ENCODE measurements at places on chromosomes 5 and 9. TPM values are rescaled to one million over a fixed set of nuclear protein-coding genes. Genes with fewer than 3 reads are reported as not detected.
A peak's percentile ranks its signal among the peaks of the same experiment; 100 is the strongest.

Gene NTNG2
- 5.1 TPM for total RNA-seq

Gene CDK7
- 44.4 TPM for total RNA-seq

Gene ROPN1L
- 3.0 TPM for total RNA-seq

Gene IRX4
- 0.18 TPM for total RNA-seq

Gene SMU1
- 30.3 TPM for total RNA-seq

Gene ZFP2
- 1.2 TPM for total RNA-seq

GRCh38 chr9:88890546-88890945 lies 100.7 kb upstream of the S1PR3 start:
- no peaks in the 10 kb centered on the region for H3K36me3 ChIP-seq
- H3K27me3 ChIP-seq: no peaks in the 10 kb centered on the region
- H3K4me1 ChIP-seq: no peaks in the 10 kb centered on the region
- DNase-seq: no peak

GRCh38 chr5:141850786-141851185 lies 27.4 kb downstream of the PCDH1 start:
- 0 out of 2 replicates have a peak overlapping the region, but pooled peaks have one; percentile 5 for H3K4me3 ChIP-seq
- no peaks in the 10 kb centered on the region for H3K36me3 ChIP-seq
- DNase-seq: no peak
- H3K27me3 ChIP-seq: no peaks in the 10 kb centered on the region

DNA sequence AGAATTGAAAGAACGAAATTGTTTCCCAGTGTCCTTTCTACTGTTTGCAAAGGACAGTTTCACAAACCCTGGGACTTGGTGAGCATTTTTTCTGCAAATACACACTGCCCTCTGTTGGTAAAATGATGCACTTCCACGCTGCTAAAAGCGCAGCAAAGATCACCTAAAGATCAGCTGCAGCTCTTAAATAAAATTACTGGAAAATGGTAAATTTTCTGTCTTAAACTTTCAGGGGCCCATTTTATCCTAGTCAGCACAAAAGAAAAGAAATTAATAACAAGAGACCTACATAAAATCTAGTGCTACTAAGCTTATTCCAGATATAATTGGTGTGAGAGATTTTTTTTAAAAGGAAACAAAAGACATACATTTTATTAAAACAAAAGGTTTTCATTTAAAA lies 566.0 kb downstream of the CAAP1 start:
- DNase-seq: peak; percentile 28
- no peaks in the 10 kb centered on the region for H3K27me3 ChIP-seq
- H3K27ac ChIP-seq: no peak overlapping the region

DNA sequence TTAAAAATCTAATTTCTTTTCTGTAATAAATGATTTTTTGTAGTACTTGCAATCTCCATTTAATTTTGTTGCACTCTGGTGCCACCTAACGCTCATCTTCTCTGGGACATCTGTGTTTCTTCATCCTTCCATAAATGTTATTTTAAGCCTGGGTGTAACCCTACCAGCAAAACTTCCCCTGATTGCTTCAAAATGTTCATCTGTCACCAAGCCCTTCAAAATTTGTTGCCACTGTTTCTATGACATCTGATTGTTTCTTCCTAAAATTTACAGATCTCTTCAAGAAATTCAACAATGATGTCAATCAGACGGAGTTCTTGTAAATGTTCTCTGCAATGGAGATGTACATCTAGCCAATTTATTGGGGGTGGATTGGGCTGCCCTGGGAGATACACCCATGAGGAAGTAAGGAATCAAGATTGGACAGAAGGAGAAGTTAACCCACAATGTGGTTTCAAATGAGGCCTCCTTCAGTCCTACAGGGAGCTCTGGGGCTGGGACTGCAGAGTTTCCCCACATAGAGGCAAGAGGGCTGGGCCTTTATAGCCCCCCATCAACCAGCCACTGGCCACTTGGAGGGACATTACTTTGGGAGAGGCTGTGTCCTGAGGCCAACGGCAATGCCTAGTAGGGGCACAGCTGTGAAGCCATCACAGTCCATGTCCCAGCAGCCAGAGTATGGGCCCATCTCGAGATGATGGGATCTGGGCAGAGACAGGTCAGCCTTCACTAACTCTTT lies 23.3 kb downstream of the MCTP1 start:
- no peak overlapping the region for H3K4me3 ChIP-seq
- no peaks in the 10 kb centered on the region for H3K4me1 ChIP-seq
- H3K36me3 ChIP-seq: no peaks in the 10 kb centered on the region
- H3K27ac ChIP-seq: no peak overlapping the region

GRCh38 chr5:147510885-147511284 lies 1.0 kb upstream of the DPYSL3 start:
- no peak for DNase-seq
- peaks cover 16% of the 10 kb centered on the region for H3K27me3 ChIP-seq
- H3K4me1 ChIP-seq: no peaks in the 10 kb centered on the region
- H3K4me3 ChIP-seq: no peak overlapping the region

DNA sequence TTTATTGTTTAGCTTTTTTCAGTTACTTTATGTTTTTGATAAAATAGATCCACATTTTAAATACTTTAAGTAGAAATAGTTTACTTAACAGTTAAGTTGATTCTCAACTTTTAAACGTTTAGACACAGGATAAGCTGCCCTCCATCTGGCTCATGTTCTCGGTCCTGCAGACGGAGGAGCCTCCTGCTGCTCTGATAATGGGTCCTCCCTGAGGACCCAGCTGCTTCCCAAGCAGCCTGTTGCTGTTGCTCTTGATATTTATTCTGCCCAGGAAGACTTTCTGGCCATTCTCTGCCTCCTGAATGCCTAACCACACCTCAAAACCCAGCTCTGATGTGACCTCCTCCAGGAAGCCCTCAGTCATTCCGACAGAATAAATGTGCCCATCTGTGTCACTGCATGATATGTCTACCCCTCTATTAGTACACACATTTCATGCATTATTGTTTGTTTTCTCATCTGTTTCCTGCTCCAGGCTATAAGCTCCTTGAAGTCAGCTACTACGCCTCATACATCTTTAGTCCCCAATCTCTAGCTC lies 267.2 kb upstream of the MSX2 start:
- H3K27ac ChIP-seq: no peak overlapping the region
- no peak for DNase-seq
- no peaks in the 10 kb centered on the region for H3K4me1 ChIP-seq

DNA sequence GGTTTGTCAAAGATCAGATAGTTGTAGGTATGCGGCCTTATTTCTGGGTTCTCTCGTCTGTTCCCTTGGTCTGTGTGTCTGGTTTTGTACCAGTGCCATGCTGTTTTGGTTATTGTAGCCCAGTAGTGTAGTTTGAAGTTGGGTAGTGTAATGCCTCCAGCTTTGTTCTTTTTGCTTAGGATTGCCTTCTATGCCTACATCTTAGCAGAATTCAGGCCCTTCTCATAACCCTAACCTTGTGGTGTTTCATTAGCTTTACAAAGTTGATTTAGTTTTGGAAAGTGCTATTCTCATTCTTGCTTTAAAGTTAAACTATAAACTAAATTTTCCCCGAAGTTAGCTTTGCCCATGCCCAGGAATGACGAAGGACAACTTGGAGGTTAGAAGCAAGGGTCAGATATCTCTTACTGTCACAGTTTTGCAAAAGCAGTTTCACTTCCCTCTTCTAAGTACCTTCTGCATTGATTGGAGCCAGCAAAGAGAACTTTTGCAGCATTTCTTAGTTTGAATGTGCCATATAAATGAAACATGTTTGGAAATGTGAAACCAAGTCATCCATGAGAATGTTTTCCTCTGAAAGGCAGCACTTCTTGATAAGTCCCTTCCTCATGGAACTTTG lies 274.3 kb upstream of the DMRT1 start:
- H3K36me3 ChIP-seq: no peaks in the 10 kb centered on the region
- peaks cover 7% of the 10 kb centered on the region for H3K4me1 ChIP-seq
- H3K27me3 ChIP-seq: no peaks in the 10 kb centered on the region
- H3K4me3 ChIP-seq: no peak overlapping the region
- no peak overlapping the region for H3K27ac ChIP-seq
- no peak for DNase-seq

GRCh38 chr5:26690511-26690910 lies 347.9 kb downstream of the CDH9 start:
- H3K4me1 ChIP-seq: no peaks in the 10 kb centered on the region
- H3K27ac ChIP-seq: no peak overlapping the region
- no peaks in the 10 kb centered on the region for H3K27me3 ChIP-seq
- H3K36me3 ChIP-seq: no peaks in the 10 kb centered on the region
- H3K4me3 ChIP-seq: no peak overlapping the region

DNA sequence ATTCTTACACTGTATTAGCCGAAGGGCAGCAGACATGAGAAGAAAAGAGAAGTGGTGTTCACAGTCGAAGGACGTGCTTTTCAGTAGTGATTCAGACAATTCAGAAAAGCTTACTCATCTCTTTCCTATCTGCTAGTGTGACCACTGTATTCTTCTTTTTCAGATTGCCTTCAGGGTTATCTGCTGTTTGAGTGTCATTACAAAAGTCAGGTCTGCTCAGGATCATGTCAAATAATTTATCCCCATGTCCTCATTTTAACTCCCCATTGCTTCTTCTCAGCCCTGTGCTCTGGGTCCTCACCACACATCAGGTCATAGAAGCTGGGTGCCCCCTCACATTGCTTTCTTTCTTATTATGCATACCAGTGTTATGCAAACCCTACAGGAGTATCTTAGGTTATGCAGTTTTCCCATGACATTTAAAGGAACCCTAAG lies 394.0 kb downstream of the CETN3 start:
- no peak for DNase-seq
- no peaks in the 10 kb centered on the region for H3K36me3 ChIP-seq
- H3K4me1 ChIP-seq: peaks cover 3% of the 10 kb centered on the region
- no peaks in the 10 kb centered on the region for H3K27me3 ChIP-seq

- H3K4me1 ChIP-seq: no peaks in the 10 kb centered on the region
- no peaks in the 10 kb centered on the region for H3K36me3 ChIP-seq
- H3K27me3 ChIP-seq: no peaks in the 10 kb centered on the region
- H3K4me3 ChIP-seq: no peak overlapping the region
- no peak for DNase-seq
- no peak overlapping the region for H3K27ac ChIP-seq
Measured at GRCh38 chr9:83359039-83359438, 179.2 kb downstream of the FRMD3 start.

DNA sequence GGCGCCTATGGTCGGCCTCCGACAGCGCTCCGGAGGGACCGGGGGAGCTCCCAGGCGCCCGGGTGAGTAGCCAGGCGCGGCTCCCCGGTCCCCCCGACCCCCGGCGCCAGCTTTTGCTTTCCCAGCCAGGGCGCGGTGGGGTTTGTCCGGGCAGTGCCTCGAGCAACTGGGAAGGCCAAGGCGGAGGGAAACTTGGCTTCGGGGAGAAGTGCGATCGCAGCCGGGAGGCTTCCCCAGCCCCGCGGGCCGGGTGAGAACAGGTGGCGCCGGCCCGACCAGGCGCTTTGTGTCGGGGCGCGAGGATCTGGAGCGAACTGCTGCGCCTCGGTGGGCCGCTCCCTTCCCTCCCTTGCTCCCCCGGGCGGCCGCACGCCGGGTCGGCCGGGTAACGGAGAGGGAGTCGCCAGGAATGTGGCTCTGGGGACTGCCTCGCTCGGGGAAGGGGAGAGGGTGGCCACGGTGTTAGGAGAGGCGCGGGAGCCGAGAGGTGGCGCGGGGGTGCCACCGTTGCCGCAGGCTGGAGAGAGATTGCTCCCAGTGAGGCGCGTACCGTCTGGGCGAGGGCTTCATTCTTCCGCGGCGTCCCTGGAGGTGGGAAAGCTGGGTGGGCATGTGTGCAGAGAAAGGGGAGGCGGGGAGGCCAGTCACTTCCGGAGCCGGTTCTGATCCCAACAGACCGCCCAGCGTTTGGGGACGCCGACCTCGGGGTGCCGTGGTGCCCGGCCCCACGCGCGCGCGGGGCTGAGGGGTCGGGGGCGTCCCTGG lies 561 bp downstream of the DAPK1 start:
- no peaks in the 10 kb centered on the region for H3K36me3 ChIP-seq
- no peak overlapping the region for H3K27ac ChIP-seq
- H3K4me1 ChIP-seq: no peaks in the 10 kb centered on the region
- DNase-seq: no peak

GRCh38 chr5:177132136-177133095 lies 1.2 kb upstream of the NSD1 start:
- no peak for DNase-seq
- H3K4me1 ChIP-seq: peaks cover 29% of the 10 kb centered on the region
- no peaks in the 10 kb centered on the region for H3K27me3 ChIP-seq
- no peak overlapping the region for H3K4me3 ChIP-seq
- H3K36me3 ChIP-seq: peaks cover 15% of the 10 kb centered on the region

- no peaks in the 10 kb centered on the region for H3K4me1 ChIP-seq
- DNase-seq: no peak
- H3K4me3 ChIP-seq: no peak overlapping the region
- H3K27ac ChIP-seq: no peak overlapping the region
- no peaks in the 10 kb centered on the region for H3K36me3 ChIP-seq
- no peaks in the 10 kb centered on the region for H3K27me3 ChIP-seq
Measured at GRCh38 chr5:160926428-160926827, 74.4 kb upstream of the ATP10B start.

- H3K4me1 ChIP-seq: peaks cover 47% of the 10 kb centered on the region
Measured at GRCh38 chr5:61301341-61302199, 30.5 kb upstream of the ZSWIM6 start.

DNA sequence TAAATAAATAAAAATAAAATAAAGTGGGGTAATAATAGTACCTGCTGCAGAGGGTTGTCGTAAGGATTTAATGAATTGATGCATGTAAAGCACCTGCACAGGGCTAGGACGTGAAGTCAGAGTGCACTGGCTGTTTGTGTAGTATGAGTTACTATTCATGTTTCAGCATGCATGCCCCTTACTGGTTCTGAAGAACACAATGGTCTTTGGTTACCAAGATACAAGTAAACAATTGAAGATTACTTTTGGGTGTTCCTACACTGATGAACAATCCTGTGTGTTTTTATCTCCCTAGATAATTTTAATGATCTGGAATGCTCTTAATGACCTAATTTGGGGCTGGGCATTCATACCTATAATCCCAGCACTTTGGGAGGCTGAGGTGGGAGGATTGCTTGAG lies 23.2 kb upstream of the PRRC2B start:
- DNase-seq: no peak
- no peak overlapping the region for H3K27ac ChIP-seq
- H3K4me3 ChIP-seq: no peak overlapping the region

DNA sequence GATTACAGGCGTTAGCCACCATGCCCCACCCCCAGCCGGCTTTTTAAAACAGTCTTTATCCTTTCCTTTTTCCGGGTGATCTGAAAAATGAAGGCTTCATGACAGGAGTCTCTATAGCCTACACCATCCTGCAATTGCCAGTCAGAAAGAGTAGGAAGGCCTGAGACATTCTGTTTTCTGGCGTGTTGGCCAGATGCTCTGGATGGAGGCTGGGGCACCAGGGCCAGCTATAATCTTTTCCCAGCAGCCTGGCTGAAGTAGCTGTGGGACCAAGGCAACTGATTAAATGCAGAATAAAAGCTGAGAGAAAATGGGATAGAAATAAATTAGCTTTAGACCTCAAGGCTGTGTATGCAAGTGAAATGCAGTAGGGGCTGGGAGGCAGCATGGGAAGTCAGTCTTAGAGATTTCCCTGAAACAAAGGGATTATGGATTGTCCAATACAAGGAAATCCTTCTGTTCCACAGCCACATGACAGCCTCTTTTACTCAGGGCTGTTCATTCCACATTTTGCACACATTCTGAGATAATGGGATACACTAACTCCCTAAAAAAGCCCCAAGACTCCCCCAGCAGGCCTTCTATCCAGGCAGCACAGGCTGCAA lies 116.0 kb upstream of the LRRTM2 start:
- no peaks in the 10 kb centered on the region for H3K27me3 ChIP-seq
- DNase-seq: no peak
- H3K36me3 ChIP-seq: no peaks in the 10 kb centered on the region
- H3K4me1 ChIP-seq: no peaks in the 10 kb centered on the region
- H3K27ac ChIP-seq: no peak overlapping the region

- no peaks in the 10 kb centered on the region for H3K4me1 ChIP-seq
- no peak overlapping the region for H3K4me3 ChIP-seq
- no peak overlapping the region for H3K27ac ChIP-seq
- no peaks in the 10 kb centered on the region for H3K27me3 ChIP-seq
- DNase-seq: no peak
Measured at GRCh38 chr9:72937545-72937944, 15.3 kb downstream of the ALDH1A1 start.
